ENCODE measurements at places on chromosomes 3 and 15.
A peak's percentile ranks its signal among the peaks of the same experiment; 100 is the strongest.

DNA sequence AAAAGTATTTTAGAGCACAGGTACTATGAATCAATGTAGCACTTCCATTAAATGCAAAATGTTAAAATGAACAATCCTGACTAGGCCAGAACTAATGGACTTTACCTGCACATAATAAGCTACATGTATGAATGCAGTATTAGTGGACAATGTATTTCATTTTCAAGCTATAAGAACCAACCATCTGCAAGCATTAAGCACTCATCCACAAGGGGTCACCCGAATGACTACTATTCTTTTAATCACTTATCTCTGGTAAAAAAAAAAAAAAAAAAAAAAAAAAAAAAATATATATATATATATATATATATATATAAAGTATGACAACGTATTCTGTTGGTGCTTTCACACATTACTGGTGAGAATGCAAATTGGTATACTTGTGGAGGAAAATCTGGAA, 7.2 kb downstream of the HERC1 start:
- DNase-seq, result peak; percentile 50

DNA sequence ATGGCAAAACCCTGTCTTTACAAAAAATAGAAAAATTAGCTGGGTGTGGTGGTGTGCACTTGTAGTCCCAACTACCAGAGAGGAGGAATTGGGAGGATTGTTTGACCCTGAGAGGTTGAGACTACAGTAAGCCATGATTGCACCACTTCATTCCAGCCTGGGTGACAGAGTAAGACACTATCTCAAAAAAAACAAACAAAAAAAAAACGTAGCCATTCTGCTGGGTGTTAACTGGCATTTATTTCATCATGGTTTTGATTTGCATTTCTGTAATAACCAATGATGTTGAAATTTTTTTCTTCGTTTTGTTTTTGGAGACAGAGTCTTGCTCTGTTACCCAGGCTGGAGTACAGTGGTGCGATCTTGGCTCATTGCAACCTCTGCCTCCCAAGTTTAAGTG, 63.3 kb downstream of the RPLP1 start:
- no peak for DNase-seq

DNA sequence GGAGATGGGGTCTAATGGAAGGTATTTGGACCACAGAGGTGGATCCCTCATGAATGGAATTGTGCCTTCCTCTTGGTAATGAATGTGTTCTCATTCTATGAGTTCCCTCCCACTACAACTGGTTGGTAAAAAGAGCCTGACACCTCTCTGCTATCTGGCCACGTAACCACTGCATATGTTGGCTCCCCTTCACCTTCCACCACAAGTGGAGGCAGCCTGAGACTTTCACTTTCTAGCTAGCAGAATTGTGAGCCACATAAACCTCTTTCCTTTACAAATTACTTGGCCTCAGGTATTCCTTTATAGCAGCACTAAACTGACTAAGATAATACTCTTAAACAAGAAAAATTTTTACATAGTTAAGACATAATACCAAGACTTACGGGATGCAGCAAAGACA, 155.3 kb downstream of the NR1I2 start:
- DNase-seq, result no peak

GRCh38 chr3:28912120-28912885, 368.6 kb upstream of the RBMS3 start:
- DNase-seq, result peak; percentile 22

DNA sequence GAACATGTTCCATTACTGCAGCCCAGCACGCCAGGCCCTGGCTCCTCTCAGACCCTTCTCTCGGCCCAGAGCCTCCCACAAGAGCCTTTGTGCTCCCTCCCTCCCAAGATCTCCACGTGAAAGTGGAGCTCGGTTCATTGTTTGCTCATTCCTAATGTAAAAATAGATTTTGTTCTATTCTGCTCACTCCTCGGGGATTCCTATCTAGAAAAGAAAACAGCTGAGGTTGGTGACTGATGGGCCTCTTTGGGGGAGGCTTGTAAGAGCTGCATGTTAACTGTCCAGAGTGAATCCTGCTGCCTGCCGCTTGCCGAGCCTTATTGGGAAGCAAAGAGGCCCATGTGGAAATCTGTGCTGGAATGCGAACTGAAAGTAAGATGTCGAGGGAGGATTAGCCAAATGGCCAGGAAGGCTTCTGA, 267.1 kb downstream of the LRTM1 start:
- peak; percentile 1 for DNase-seq

DNA sequence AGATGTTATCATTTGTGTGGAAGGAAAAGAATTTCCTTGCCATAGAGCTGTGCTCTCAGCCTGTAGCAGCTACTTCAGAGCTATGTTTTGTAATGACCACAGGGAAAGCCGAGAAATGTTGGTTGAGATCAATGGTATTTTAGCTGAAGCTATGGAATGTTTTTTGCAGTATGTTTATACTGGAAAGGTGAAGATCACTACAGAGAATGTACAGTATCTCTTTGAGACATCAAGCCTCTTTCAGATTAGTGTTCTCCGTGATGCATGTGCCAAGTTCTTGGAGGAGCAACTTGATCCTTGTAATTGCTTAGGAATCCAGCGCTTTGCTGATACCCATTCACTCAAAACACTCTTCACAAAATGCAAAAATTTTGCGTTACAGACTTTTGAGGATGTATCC, 15.1 kb downstream of the KLHL24 start:
- DNase-seq, result no peak

- DNase-seq, result peak; percentile 84
These were observed 95.3 kb downstream of the IGF2BP2 start for GRCh38 chr3:185729337-185730055.

- DNase-seq, result peak; percentile 96
These were observed 35.7 kb upstream of the ACTL6A start for GRCh38 chr3:179526989-179527391.

DNA sequence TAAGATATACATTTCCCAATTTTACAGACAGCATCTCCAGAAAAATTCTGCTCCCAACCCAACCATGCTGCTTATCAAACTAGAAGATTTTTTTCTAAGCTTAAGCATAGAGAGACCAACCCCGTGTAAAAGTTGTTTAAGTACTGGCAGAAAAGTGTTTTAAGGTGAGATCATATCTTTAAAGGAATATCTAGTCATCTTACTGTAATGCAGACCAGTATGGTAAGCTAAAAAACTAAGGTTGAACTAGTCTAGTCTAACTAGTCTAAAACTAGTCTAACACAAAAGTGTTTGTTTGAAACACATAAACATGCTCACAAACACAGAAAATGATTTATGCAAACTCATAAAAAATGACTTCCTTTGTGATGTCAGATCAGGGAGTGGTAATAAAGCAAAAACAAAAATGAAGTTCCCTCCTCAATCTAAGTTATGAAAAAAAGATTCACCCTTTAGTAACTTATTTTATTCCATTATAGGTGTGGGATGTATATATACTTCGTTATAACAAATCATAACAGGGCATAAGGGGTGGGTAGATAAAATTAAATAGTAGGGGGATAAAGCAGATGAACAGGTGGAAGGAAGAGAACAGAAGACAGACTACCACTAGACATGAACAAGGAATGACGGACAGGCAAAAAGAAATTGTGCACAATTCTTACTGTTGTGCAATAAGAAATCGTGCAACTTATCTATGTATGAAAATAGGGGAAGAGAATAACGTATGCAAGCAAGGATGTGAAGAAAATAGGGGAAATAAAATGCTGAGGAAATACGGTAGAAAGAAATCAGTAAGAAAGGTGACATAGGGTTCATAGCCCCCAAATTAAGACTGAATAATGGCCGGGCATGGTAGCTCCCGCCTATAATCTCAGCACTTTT, 10.0 kb downstream of the MYO5A start:
- no peak for DNase-seq

GRCh38 chr3:111923806-111924205, 55.0 kb upstream of the ABHD10 start:
- DNase-seq, result no peak

GRCh38 chr3:174330303-174330702, 528.8 kb upstream of the NAALADL2 start:
- DNase-seq, result peak; percentile 81

DNA sequence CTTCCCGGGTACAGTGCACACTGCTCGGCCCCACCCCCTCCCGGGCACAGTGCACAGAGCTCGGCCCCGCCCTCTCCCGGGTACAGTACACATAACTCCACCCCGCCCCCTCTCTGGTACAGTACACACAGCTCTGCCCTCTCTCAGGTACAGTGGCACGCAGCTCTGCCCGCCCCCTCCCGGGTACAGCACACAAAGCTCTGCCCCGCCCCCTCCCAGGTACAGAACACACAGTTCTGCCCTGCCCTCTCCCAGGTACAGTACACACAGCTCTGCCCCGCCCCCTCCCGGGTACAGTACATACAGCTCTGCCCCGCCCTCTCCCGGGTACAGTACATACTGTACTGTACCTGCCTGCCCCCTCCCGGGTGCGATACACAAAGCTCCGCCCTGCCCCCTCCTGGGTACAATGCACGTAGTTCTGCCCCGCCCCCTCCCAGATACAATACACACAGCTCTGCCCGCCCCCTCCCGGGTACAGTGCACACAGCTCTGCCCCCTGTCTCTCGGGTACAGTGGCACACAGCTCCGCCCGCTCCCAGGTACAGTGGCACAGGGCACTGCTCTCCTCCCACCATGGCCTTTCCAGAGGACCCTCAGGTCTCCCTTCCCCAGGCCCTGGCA, 16.4 kb upstream of the PRR20G start:
- DNase-seq, result no peak

DNA sequence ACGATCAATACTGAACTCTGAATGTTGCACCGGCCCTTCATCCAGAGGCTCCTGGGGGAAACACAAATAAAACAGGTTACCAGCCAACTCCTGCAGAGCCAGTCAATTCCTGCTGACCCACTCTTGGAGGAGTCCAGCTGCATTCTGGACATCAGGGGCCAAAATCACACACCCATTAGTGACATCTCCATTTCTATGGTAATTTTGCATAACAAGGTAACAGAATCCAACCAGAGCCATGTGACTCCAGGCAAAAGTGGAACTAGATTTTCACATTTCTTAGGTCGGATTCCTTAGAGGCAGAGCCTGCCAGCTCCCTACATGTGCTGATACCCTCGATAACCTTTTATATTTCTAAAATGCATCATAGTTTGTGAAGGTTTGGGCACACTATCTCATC, 119.2 kb upstream of the CTNNB1 start:
- no peak for DNase-seq

- DNase-seq, result no peak
These were observed 14.2 kb downstream of the ARHGAP31 start for GRCh38 chr3:119308355-119308754.

DNA sequence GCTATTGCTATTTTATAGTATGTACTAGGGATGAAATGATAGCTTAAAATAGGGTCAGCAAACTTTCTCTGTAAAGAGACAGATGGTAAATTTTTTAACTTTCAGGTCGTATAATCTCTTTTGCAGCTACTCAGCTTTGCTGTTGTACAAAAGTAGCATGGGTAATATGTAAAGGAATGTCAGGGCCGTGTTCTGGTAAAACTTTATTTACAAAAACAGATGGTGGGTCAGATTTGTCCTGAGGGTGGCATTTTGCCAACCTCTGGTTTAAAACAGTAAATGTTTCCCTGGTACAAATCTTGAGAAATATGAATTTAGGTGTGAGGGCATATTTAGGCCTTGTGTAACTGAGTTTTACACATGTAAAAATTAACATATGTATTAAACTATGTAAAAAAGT, 18.6 kb downstream of the NMD3 start:
- no peak for DNase-seq

DNA sequence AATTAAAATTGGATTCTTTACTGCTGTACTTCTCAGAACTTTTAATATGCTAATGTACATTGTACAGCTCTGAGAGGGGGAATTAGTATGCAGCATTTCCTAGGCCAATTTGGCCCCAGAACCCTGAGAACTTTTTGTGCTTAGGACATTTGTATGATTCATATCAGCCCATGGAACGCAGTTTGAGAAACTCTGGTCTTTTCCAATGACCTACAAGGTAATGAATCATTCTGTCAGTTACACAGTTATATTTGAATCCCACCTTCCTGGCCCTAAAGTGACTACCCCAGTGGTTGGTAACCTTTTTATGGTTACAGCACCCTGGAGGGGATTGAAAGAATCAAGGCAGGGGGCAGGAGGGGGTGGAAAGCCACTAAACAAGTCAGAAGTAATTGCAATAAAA, 25.6 kb upstream of the KBTBD12 start:
- peak; percentile 98 for DNase-seq

- no peak for DNase-seq
These were observed 14.2 kb downstream of the GPR15 start for GRCh38 chr3:98545940-98546339.

DNA sequence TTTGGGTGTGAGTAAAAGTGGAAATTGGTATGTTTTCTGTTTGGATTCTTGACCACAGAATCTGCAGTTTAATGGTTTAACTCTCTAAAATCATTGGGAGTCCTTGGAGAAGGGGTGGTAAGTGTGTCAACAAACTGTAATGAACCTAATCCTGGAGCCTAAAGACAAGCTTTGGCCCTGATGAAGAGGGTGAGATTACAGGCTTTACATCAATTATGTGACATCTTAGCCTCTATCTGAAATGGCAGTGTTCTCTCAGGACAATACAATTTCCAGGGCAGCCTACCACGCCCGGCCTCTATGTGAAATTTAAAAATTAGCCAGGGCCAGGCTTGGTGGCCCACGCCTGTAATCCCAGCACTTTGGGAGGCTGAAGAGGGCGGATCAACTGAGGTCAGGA, 4.3 kb upstream of the PKM start:
- no peak for DNase-seq

- peak; percentile 15 for DNase-seq
These were observed 1.9 kb downstream of the TNIK start for GRCh38 chr3:171458071-171458863.

Data from cardiac fibroblast (primary cell).